ENCODE measurements at places on chromosomes 7 and 10.
A peak's percentile ranks its signal among the peaks of the same experiment; 100 is the strongest.

- DNase-seq: no peak
Measured at GRCh38 chr10:24929904-24930303, 22.5 kb downstream of the PRTFDC1 start.

DNA sequence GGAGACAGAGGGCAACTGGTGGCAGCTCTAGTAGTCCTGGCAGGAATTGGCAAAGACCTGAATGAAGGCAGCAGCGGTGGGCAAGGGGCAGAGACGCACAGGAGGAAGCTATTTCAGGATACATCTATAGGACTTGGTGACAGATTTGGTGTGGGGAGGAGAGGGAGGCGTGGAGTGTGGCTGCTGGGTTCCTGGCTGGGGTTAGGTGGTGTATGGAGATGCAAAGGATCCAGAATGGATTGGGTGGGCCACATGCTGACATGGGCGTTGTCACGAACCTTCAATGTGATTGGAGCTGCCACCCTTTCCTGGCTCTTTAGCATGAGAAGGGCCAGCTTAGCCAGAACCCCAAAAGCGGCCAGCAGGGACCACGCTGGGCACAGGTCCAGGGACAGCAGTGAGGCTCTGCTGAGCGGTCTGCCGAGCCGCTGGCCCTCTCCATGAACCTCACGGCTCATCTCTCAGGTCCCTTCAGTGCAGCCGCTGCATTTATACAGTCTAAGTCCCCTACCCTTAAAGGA is 10.2 kb upstream of the ADCY1 start:
- no peak for DNase-seq

DNA sequence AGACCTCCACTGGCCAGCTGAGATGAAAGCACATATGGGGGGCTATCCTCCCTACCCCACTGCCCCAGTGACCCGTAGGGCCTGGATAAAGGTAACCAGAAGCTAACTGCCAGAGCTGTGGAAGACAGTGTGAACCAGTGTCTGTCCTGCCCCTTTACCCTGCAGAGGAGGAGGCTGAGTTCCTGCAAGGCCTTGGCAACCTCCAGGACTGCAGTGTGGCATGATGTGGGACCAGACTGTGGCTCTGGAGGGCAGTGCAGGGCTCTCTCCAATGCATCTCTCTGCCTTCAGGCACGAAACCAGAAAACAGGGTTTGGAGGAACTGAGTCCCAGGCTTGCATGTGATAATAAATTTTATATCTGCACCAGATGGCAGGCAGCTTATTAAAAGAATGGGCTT is 93.1 kb downstream of the EPC1 start:
- no peak for DNase-seq

DNA sequence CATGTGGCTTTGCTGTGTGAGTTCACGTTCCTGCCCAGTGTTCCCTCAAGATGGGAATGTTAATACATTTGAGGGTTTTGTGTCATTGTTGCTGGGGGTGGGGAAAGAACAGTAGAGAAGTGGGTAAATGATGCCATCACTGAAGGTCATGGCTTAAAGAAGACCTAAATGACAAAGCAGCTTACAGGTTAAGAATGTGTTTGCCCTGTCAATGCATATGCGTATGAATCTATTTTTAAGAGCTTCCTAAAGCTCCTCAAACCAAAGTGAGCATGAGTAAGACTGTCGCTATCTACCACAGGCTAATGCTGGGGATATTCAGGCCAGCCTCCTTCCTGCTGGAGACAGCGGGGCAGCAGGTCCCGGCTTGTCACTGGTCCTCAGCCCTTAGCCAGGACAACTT is 162.9 kb downstream of the CREB5 start:
- no peak for DNase-seq

- DNase-seq: no peak
Measured at GRCh38 chr7:1713502-1714484, 43.7 kb downstream of the ELFN1 start.

DNA sequence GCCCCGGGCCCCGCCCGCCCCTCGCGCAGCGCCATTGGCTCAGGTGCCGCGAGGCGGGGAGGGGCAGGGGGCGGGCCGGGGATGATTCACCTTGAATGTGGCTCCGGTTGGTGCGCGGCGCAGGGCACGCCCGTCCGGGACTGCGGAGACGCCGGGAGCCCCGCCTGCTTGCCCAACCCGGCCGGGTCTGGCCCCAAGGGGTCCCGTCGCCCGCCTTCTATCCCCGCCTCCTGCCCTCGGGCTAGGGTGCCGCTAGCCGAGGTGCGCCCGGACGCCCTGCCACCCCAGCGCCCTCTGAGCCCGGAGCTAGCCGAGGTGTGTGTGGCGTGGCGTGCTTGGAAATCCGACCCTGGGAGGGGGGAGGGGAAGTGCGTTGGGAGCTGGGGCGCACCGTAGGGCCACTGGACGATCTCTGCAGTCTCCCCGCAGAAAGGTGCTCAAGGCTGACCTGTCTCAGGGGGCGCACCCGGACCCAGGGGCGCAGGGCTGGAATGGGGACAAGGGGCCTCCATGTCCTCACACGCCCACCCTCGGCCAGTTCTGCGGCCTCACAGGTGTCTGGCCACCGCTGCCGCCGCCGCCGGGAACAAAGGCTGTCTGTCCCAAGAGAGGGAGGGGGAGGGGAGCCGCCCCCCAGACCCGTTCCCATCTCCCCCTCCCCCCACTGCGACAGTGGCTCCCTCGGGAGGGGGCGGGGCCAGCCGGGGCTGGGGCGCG is 168.9 kb downstream of the NRF1 start:
- peak; percentile 71 for DNase-seq

DNA sequence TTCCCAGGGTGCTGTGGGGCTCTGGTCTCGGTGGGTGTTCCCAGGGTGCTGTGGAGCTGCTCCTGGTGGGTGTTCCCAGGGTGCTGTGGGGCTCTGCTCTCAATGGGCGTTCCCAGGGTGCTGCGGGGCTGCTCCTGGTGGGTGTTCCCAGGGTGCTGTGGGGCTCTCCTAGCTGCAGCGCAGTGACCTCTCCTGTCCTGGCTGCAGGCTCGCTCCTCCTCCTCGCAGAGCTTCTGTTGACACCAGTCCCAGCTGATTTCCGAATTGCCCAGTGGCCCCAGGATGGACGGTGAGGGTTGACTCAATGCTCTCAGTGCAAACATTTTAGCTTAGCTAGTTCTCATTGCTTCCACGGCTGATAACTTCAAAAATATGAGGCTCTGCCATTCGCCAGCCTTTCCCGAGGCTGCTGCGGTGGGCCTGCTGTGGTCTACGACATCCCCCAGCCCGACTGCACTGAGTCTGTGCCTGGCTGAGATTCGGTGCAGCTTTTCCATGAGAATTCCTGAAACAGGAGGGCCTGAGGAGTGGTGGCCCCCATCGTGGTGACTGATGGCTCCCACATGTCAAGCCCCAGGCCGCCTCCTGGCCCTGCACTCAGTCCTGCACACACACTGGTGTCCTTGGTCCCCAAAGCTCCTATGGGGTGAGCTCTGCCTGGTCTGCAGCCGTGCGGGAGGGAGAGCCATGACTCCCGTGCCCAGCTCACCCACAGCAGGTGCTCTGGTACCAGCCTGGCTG is 58.3 kb upstream of the NKX6-2 start:
- DNase-seq: no peak

- peak; percentile 75 for DNase-seq
Measured at GRCh38 chr7:98930921-98931320, 52.6 kb downstream of the TRRAP start.

DNA sequence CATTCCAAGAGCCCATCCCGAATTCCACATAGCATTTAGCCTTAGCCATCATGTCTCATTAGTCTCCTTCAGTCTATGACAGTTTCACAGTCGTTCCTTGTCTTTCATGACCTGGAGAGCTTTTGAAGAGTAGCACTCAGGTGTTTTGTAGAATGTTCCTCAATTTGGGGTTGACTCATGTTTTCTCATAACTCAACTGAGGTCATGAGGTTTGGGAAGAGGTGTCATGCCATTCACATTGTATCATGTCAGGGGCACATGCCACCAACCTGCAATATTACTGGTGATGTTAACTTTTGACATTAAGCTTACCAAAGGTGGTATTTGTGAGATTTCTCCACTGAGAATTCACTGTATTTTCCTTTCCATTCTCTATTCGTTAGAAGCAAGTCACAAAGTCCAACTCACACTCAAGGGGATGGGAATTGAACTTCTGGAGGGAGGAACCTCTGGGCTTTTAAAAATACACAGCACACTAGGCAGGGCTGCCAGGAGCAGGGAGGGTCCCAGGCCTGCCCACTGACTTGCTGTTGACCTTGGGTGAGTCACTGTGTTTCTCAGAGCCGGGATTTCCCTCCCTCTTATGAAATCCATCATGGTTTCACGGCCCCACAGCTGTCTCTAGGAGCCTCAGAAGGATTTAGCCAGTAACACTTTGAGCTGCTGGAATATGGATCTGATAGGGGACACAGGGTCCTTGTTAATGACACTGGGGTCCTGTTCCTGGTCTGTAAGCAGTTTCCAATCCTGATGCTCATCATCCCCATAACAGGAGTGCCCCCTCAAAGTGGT is 74.4 kb upstream of the TCF7L2 start:
- DNase-seq: no peak

- no peak for DNase-seq
Measured at GRCh38 chr10:103881416-103882284, 26.3 kb upstream of the SH3PXD2A start.

GRCh38 chr10:13673156-13673555 is 86.4 kb downstream of the PRPF18 start:
- DNase-seq: no peak

- no peak for DNase-seq
Measured at GRCh38 chr7:90900628-90901356, 304.7 kb downstream of the CDK14 start.

GRCh38 chr10:93296151-93296550 is 186.0 kb downstream of the MYOF start:
- DNase-seq: no peak

DNA sequence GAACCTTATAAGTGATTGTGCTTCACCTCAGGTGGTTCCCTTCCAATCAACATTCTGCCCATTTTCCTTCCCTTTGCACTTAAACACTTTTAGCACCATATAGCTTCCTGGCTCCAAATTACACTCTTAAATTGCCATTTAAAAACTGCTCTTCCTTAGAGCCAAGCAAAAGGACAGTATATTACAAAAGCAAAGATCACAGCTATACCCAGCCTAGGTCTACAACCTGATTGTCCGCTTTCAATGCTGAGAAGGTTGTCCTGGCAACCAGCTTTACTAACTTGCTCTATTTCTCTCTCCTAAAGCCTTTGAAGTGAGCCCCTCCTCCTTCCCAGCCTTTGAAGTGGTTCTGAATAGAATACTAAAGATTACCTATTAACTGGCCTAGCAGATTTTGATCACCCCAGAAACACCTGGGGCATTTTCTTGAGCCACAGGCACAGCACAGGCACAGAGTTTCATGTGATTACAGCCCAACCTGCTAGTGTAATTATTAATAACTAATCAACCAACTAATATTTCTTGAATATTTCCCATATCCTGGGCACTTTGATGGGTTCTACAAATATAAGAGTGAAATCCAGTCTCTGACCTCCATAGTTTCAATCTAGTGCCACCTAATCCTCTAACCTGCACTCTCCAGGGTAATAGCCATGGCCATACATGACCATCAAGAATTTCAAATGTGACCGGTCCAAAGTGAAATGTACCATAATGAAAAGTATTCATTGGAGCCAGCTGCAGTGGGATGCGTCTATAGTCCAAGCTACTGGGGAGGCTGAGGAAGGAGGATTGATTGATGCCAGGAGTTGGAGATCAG is 63.6 kb upstream of the TRIM24 start:
- no peak for DNase-seq

- DNase-seq: peak; percentile 0
Measured at GRCh38 chr10:92291616-92291865, 574 bp downstream of the MARCHF5 start.

DNA sequence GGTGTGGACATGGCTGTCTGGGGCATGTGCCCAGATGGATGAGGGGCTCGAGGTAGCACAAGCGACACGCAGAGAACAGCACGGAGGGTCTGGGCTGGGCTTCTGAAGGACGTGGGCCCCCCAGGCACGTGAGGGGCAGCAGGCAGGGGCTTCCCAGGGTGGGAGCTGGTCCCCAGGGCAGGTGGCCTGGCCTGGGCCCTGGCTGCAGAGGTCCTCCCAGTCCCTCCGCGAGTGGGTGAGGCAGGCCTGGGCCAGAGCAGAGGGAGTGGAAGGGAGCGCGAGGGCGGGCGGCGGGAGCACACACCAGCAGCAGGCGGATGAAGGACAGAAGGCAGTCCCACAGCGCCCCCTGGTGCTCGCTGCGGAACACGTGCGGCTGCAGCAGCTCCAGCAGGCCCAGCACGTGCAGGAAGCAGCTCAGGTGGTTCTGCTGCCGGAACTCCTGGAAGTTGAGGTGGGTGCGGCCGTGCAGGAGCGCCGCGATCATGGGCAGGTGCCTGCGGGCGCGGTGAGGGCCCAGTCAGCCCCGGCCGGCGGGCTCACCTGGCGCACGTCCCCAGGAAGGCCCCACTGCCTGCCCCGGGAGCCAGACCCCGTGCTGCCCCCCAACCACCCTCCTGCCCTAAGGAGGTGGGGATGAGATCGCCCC is 14.7 kb upstream of the MICALL2 start:
- DNase-seq: peak; percentile 84

DNA sequence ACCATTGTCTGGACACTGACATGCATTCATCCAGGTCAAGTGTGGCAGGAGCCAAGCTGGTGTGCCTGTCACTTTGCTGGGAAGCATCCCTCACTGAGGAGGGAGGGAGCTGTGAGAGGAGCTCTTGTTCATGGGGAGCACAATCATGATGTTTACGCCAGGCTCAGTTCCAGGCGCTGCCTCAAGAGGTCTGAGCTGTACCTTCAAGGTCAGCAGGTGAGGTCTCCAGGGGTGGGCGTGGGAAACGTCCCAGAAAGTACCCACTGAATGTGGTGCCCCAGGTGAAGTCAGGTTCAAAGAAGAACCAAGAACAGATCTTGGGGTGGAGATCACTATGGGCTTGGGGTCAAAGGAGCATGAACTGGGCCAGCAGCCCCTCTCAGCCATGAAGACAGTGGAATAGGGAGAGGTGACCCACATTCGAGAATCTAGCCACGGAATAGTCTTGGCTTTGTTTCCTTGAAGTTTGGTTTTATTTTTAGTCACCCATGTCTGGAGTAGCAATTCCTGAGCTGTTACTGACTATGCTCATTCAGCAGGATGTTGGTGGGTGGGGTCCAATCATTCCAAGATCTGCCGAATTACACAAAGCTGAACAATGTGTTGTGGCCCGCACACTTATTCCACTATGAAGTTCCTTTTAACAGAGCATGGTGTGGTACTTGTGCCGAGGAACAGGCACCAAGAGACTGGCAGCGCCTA is 29.3 kb downstream of the NPS start:
- DNase-seq: no peak

DNA sequence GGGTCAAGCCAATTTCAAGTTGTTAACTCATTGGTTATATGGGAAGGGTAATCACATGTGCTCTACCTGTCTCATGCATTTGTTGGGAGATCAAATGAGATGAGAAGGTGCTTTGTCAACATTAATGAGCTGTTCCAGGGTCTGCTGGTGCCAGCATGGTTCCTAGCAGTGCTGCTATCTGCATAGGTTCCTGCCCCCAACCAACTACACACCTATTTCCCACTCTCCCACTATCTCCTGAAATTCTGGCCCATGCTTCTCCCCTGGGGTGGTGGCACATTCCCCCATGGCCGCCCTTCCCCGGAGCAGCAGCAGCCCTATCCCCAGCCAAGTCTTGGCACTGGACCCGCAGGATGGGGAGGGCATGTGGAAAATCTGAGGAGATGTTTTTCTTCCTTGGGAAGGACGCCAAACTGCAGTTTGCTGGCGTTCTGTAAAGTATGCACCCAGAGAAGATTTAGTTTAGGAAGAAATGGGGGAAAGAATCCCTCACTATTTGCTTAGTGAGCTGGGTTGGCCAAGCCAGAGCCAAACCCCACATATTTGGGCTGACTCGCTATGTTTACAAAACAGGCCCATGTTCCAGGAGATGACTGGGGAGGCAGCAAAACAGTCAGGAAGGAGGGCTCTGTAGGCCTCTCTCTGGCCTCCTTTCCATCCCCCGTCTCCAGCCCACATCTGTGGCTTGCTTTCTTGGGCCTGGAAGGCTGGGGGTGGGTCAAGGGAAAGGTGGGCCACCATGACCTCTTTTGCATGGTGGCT is 42.5 kb downstream of the PPP1R3C start:
- no peak for DNase-seq

Measured in CD4-positive, alpha-beta T cell treated with Interleukin-15 for 4 hours (primary cell).